ENCODE measurements at places on chromosomes 11 and 22. TPM values are rescaled to one million over a fixed set of nuclear protein-coding genes. Genes with fewer than 3 reads are reported as not detected.

OR51E1 gene
- total RNA-seq = not detected

AGBL2 gene
- total RNA-seq = 0.25 TPM

PARVG gene
- 0.33 TPM for total RNA-seq

SORL1 gene
- 18.2 TPM for total RNA-seq

SCGB1C1 gene
- not detected for total RNA-seq

MAPK11 gene
- total RNA-seq = 0.49 TPM

WDR74 gene
- 47.4 TPM for total RNA-seq

KRTAP5-8 gene
- total RNA-seq = not detected

ZNF214 gene
- 7.9 TPM for total RNA-seq

OR52J3 gene
- not detected for total RNA-seq
